DMS 273 treated with DMSO at 0.1 percent for 48 hours (cell line): ENCODE measurements at places on chromosomes 7 and 10.

- DNase-seq, result no peak
Measured at GRCh38 chr7:106893591-106893990, 28.5 kb downstream of the PIK3CG start.

- DNase-seq, result peak; percentile 49
Measured at GRCh38 chr7:111735661-111736551, 173.6 kb upstream of the IMMP2L start.

- no peak for DNase-seq
Measured at GRCh38 chr10:88707429-88708155, 1.5 kb downstream of the LIPK start.

GRCh38 chr10:130167707-130168106 is 31.5 kb downstream of the GLRX3 start:
- DNase-seq, result no peak

DNA sequence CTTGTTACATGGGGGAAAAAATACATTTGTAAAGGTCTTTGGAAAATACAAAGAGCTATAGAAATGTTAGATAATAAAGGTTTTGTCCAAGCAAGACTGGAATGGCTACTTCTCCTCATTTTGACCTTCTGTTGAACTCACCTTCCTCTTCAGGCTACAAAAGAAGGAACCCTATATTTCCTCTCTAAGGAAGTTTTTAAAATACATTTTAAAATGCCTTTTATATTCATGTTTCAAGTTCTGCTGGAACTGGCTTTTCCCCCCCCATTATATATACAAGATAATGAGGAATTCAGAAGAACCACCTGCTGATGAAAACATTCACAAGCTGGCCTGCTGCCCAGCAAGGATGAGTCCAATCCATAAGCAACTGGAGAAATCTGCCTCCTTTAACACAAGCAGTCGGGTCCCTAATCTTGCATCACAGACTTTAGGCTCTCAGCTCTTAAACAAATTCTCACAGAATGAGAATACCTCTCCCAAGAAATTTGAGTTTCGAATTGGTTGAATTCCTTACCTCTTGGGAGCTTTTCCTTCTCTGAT is 44.6 kb downstream of the MTERF1 start:
- no peak for DNase-seq

DNA sequence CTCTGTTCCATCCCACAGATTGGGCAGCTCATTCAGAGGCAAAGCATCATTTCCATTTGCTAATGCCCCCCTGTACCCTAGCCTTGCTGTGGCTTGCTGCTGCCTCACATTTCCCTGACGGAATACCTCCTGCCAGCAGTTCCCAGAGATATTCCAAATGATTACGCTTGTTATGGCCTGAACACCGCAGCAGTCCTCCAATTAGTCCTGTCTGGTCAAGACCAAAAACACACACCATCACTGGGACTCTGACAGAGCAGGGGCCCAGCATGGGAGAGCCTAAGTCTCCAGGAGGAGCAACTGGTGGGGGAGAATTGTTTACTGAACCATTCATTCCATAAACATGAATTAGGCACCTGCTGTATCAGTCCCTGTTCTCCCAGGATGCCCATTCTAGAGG is 6.1 kb downstream of the OGDHL start:
- no peak for DNase-seq

GRCh38 chr7:32658467-32658869 is 163.2 kb downstream of the AVL9 start:
- no peak for DNase-seq

DNA sequence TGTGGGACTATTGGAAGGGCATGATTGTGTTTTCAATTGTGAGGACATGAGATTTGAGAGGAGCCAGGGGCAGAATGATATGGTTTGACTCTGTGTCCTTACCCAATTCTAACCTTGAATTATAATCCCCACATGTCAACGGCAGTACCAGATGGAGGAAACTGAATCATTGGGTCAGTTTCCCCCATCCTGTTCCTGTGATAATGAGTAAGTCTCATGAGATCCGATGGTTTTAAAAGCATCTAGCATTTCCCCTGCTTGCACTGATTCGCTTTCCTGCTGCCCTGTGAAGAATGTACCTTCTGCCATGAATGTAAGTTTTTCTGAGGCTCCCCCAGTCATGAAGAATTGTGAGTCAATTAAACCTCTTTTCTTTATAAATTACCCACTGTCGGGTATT is 1367.1 kb downstream of the XPNPEP1 start:
- DNase-seq, result no peak

GRCh38 chr10:127414024-127414423 is 135.1 kb upstream of the NPS start:
- no peak for DNase-seq

GRCh38 chr10:110076559-110077318 is 69.0 kb downstream of the ADD3 start:
- DNase-seq, result no peak

- DNase-seq, result no peak
Measured at GRCh38 chr10:71296086-71296485, 23.0 kb upstream of the SLC29A3 start.

GRCh38 chr7:41656366-41656765 is 46.5 kb downstream of the INHBA start:
- no peak for DNase-seq

GRCh38 chr7:64878684-64879083 is 24.4 kb upstream of the ZNF273 start:
- DNase-seq, result no peak

GRCh38 chr7:31758755-31759154 is 71.7 kb downstream of the PPP1R17 start:
- DNase-seq, result no peak

DNA sequence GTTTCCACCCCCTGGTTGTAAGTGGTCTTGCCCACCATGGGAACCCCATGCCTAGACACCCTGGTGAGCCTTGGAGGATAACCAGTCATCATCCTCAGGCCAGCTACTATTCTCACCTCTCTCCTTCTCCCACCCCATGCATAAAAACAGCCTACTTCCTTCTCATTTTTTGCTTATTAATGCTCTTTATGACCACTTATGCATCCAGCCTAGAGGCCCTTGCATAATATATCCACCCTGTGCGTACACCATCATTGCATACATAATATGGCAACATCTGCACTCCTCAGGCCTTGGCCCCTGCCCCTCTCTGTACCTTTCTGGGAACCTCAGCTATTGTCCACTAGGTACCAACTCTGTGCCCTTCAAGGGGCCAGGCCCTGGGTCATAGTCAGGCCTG is 91.0 kb downstream of the CDH23 start:
- no peak for DNase-seq
